A673 (cell line): ENCODE measurements at places on chromosomes 6 and 20. TPM values are rescaled to one million over a fixed set of nuclear protein-coding genes. Genes with fewer than 3 reads are reported as not detected.
A peak's percentile ranks its signal among the peaks of the same experiment; 100 is the strongest.

The CCN6 gene
- not detected in 2 replicates for total RNA-seq

DNA sequence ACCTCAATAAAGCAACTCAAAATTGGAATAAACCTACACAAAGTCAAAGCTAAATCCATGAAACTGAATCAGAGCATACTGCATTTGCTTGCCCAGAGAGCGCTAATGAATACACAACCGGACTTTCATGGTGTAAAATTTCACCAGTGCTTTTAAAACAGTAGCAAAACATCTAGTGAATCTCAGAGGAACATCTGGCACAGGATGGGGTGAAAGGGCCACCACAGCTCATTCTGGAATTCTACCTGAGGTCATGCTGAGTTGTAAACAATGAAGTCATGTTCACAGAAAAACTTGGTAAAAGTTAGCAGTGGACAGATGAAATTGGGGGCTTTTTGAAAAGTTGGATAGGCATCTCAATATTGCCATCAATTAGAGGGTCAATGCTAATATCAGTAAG is 125.6 kb upstream of the STXBP5 start:
- no peak for DNase-seq

DNA sequence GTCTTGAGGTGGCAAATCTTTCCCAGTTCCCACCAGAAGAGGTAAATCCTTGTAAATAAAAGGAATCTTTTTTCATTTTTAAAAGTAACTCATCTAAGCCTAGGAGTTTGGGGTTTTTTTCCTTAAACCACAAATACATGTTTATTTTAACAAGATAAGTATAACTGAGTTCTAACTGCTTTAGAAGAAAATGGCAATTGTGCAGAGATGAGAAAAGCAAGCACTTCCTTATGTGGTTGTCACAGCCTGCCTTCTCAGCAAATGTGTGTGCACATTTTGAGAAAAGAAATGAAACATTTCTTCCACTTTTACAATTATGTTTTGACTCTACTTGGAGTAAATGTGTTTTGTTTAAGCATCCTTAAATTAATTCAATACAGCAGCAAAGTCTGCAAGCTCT is 17.7 kb downstream of the HCK start:
- DNase-seq: no peak

GRCh38 chr20:20820104-20820503 is 107.7 kb upstream of the RALGAPA2 start:
- DNase-seq: peak; percentile 68

- peak; percentile 1 for DNase-seq
These were observed 303.1 kb downstream of the HAO1 start for GRCh38 chr20:7637184-7637583.

The NKAIN4 gene
- not detected in 2 replicates for total RNA-seq

DNA sequence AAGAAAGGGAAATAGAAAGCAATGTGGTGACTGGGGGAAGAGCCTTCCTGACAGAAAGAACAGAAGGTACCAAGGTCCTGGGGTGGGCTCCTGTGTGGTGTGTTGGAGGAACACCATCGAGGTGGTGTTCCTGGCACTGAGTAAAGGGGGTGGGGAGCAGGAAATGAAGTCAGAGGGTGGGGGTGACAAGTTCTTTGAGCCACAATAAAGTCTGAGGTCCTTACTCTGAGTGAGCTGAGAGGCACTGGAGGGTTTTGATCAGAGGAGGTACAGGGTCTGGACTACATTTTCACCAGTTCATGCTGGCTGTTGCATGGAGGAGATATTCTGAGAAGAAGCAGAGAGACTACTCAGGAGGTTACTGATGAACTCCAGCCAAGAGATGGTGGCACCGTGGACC is 198.2 kb downstream of the GMPR start:
- DNase-seq: no peak

- DNase-seq: peak; percentile 70
These were observed 123.3 kb upstream of the DUSP22 start for GRCh38 chr6:168865-169455.

GRCh38 chr6:80348263-80348662 is 241.8 kb downstream of the BCKDHB start:
- no peak for DNase-seq

- no peak for DNase-seq
These were observed 1.9 kb downstream of the TRMT11 start for GRCh38 chr6:125988280-125988679.

GRCh38 chr6:16966791-16967469 is 134.9 kb upstream of the STMND1 start:
- peak; percentile 54 for DNase-seq

The SPTLC3 gene
- 0.06 and 0.22 TPM in 2 replicates for total RNA-seq

DNA sequence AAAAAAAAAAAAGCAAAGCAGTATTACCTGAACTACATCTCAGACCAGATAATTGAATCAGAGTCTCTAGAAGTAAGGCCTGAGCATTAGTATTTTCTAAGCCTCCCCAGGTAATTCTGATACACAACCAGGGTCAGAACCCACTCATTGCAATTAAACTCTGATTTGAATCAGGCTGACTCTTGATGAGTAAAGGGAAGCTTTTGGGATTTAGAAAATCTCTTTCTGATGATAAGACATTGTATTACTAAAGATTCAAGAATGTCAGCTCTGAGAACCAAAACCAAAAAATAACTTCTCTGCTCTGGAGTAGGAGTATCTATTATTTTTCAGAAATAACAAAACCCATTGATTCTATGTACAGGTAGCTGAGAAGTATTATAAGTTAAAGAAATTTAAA is 100.1 kb upstream of the COL21A1 start:
- DNase-seq: no peak

DNA sequence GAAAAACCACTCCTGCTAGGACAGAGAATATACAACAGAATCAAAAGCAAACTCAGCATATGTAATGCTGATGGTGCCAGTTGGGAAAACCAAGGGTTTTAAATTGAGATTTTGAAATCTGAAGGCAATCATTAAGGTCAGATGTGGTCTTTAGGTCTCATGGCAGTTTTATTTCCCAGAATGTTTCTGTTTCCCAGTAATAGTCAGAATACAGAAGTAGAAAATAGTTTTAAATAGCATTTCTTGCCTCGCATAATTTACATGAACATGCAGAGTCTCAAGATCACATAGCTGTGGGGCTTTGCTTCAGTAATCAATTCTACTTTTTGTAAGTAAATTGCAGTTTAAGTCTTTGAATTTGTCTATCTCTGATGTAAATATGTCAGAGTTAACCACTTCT is 58.1 kb downstream of the RNF144B start:
- no peak for DNase-seq

- DNase-seq: peak; percentile 61
These were observed 591.0 kb upstream of the GJE1 start for GRCh38 chr6:141541581-141542324.

The UNC93A gene
- not detected in 2 replicates for total RNA-seq

DNA sequence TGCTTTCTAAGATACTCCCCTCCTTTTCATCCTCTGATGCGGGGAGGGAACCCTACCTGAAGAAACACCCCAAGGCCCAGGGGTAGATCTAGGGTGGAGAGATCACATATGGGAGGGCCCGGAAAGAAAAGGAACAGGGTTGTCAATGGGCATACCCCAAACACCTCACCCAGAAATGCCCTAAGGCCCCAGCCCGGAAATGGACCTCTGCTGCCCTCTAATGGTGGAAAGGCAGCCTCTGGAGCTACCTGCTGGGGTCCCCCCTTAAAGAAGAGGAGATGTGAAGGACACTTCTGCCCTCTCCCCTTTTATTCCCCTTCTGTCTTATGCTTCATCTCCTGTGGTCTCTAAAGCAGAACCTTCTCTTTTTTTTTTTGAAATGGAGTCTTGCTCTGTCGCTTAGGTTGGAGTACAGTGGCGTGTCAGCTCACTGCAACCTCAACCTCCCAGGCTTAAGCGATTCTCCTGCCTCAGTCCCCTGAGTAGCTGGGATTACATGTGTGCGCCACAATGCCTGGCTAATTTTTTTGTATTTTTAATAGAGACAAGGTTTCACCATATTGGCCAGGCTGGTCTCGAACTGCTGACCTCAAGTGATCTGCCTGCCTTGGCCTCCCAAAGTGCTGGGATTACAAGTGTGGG is 458 bp upstream of the ARMC12 start:
- DNase-seq: peak; percentile 86

The SCAF8 gene
- 49.5 and 51.5 TPM in 2 replicates for total RNA-seq

- no peak for DNase-seq
These were observed 55.6 kb downstream of the SLC22A1 start for GRCh38 chr6:160177220-160177619.

The TMEM200A gene
- 2.0 and 2.3 TPM in 2 replicates for total RNA-seq

DNA sequence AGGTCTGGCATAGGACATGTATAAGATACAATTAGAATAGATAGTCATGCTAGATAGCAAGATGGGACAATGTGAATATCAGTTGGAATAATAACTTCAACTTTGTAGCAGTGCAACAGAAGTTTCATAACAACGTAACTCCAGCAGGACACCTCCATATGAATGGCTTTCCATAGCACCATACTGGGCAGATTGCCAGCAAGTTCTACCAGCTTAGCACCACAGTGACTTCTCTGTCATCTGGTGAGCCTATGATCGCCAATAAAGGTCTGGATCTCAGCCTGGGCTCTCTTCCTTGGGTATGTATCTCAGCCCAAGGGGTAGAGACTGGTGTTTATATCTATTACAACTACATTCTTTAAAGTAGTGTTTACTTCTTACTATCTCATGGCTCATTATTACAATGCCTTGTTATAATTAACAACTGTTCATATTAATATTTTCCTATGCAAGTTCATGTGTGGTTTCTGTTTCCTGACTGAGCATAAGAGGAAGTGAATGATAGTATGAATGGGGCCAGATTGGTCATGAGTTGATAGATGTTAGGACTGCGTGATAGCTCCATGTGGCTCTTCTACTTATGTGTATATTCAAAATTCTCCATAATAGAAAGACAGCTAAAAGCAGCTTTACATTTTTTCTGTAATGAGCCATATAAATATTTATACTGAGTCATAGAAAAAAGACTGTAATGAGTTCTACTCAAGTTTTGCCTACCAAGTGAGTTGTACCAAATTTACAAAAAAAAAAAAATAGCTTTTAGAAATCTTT is 22.9 kb downstream of the HTR1B start:
- no peak for DNase-seq

DNA sequence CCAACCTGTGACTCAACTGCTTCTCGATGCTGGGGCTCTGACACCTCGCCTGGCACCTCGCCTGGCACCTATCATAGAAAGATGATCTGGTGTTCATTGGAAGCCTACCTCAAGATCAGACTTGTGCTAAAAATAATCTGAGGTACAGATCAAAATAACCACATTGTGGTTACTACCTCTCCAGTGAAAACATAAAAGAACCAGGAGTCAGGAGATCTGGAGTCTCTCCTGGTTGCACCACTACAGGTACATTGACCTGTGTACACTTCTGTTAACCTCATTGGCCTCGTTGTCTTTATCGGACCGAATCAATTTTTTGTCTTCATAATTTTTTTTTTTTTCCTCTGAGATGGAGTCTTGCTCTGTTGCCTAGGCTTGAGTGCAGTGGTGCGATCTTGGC is 695.9 kb downstream of the HDGFL1 start:
- DNase-seq: no peak

DNA sequence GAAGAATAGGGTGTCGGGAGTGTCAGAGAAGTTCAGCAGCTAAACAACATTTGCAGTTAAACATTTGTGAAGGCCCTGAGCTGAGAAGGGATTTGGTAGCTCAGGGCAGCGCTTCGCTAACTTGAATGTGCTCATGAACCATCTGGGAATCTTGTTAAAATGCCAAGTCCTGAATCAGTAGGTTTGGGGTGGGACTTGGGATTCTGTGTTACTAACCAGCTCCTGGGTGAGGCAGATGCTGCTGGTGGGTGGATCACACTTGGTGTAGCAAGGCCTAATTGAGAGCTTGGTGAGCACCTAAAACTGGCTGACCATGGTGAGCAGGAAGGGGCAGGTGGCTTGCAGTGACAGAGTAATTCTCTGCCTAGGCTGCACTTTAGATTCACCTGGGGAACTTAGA is 5.9 kb downstream of the PTPRA start:
- DNase-seq: no peak

- no peak for DNase-seq
These were observed 12.1 kb upstream of the CTCFL start for GRCh38 chr20:57536771-57537724.

- peak; percentile 24 for DNase-seq
These were observed 251.6 kb upstream of the TAB2 start for GRCh38 chr6:149065658-149066556.

DNA sequence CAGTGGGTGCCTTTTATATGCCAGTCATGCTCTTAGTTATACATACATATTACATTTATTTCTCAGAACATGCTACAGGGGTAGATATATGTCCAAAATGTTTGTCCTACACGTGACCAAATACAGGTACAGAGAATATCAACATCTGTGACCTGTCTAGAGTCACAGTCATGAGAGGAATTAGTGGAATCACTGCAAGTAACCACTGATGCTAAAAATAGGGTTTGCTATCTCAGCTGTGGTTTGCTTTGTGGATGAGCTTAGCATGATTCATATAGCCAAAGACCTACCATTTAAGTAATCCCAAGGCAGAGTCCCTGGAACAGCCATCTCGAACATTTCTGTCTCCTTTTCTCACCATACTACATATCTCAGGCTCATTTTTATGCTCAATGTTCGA is 32.3 kb downstream of the GSTA3 start:
- DNase-seq: no peak

DNA sequence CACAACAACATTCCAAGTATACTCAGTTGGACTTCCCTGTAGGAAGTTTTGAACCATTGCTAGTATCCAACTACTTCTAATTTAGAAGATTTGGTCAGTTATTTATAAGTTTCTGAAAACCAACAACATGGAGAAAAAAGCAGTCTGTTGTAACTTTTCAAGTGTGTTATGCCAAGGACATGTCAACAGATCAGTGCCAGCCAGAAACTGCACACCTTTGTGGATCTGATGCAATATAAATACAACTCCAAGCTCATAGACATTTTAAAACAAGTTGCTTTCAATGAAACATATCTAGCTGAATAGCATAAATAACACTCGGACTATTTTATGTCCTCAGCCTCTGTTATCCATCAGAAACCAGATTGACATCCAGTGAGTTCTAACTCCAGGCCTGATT is 58.3 kb upstream of the CARMIL1 start:
- DNase-seq: no peak

DNA sequence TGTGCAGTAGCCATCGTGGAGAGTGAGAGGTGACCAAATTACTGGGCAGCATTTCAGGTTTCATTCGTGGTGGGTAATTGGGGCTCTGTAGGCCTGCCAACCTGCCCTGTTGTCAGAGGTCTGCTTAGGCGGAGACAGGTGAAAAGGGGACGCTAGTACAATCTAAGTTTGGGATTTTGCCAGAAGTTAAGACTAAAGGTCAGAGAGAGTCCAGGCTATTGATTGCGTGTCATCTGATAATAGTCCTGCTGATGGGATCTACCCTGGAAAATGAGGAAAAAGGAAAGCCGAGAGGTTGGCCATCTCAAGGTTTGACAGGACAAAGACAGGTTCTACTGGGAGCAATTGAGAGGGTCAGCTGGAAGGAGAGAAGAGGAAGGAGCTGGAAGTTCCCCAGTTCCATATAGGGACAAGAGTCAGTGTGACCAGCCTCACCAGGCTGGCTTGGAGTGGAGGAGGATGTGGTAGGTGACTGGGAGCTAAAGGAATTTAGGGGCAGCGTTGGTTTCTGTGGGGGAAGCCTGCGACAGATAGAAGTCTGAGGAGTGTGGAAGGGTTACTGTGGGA is 10.9 kb downstream of the ARFGEF2 start:
- DNase-seq: no peak

The PRKN gene
- total RNA-seq: 1.2 and 1.3 TPM in 2 replicates

- DNase-seq: peak; percentile 70
These were observed 6.2 kb downstream of the TMEM242 start for GRCh38 chr6:157316871-157317814.

GRCh38 chr20:57553376-57554018 is 7.4 kb upstream of the PCK1 start:
- DNase-seq: no peak

The MUCL3 gene
- not detected in 2 replicates for total RNA-seq

- DNase-seq: no peak
These were observed 39.1 kb upstream of the GTSF1L start for GRCh38 chr20:43765916-43766315.
